ENCODE measurements at places on chromosomes 2 and 18. TPM values are rescaled to one million over a fixed set of nuclear protein-coding genes. Genes with fewer than 3 reads are reported as not detected.

The MYL1 gene
- total RNA-seq: not detected

The LINC00305 gene
- not detected for total RNA-seq

The CCDC142 gene
- 8.4 TPM for total RNA-seq

DNA sequence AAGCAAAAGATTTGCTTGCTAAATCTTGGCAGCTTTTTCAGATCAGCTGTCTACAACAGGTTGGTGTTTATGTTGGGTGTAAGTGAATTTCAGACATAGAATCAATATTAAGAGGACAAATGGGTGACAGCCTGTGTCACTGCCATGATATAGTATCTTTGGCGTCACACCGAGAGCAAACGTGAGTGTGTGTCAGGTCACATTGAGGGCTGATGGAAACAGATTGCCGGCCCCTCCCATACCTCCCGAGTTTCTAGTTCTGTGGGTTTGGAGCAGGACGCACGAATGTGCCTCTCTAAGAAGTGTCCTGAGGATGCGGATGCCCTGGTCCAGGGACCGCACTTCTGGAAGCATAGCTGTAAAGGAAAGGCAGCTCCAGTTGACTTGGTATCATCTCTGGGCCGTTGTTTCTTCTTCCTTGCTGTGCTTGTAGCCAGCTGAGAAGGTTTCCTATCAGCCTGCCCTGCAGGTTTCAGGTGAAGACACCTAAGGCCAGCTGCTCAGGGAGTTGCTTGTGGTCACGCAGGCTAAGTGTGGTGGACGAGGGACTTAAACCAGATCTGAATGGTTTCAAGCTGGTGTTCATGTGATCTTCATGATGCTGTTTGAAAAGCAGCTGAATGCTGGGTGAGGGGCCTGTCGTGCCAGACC lies 6.4 kb downstream of the AGAP1 start:
- no peak for DNase-seq
- no peaks in the 10 kb centered on the region for H3K36me3 ChIP-seq
- no peaks in the 10 kb centered on the region for H3K27me3 ChIP-seq

DNA sequence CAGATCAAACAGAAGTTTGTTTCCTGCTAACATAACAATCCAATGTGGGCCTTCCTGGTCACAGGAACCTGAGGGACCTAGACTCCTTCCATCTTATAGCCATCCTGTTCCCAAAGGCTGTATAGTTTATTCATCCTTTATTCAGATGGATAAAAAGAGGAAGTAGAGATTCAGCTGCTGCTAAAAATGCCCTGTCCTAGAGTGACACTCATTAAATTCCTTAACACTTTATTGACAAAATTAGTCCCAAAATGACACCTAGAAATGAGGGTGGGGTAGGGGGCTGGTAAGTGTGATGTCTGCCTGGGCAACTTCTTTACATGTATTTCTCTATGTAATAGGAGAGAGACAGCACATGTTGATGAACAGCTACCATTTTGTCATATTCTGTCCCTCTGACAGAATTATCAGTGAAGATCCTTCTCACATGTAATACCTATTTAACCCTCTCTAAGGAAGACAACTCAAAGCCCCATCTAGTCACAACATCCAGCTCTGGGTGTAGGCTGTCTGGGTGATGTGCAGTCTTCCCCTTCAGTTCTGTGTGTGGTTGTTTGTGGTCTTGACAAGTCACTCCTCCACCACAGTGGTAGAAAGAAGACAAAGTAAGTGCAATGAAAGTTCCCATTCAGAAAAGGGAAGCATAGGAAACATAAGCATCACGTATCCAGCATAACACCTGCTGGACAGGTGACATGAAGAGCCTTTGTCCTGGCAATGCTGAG lies 253.9 kb upstream of the CNTNAP5 start:
- DNase-seq: no peak
- no peak overlapping the region for H3K27ac ChIP-seq
- H3K36me3 ChIP-seq: no peaks in the 10 kb centered on the region
- no peak overlapping the region for H3K4me3 ChIP-seq

DNA sequence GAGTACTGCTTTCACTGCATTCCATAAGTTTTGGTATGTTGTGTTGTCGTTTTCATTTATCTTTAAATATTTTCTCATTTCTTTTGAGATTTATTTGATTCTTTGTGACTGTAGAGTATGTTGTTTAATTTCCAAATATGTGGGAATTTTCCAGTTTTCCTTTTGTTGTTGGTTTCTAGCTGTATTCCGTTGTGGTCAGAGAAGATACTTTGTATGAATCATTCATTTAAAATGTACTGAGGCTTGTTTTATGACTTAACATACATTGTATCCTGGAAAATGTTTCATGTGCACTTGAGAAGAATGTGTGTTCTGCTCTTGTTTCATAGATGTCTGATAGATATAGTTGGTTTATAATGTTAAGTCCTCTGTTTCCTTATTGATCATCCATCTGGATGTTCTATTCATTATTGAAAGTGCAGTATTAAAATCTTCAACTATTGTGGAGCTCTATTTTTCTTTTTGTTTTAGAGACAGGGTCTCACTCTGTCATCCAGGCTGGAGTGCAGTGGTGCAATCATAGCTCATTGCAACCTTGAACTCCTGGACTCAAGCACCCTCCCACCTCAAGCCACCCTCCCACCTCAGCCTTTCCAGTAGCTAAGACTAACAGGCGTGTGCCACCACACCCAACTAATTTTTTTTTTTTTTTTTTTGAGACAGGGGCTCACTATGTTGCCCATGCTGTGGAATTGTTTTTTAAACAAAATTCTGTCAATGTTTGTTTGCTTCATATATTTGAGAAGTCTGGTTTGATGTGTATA lies 96.8 kb downstream of the TAF4B start:
- no peak overlapping the region for H3K27ac ChIP-seq
- no peaks in the 10 kb centered on the region for H3K36me3 ChIP-seq
- DNase-seq: peak; percentile 56
- H3K4me3 ChIP-seq: no peak overlapping the region
- H3K4me1 ChIP-seq: no peaks in the 10 kb centered on the region

DNA sequence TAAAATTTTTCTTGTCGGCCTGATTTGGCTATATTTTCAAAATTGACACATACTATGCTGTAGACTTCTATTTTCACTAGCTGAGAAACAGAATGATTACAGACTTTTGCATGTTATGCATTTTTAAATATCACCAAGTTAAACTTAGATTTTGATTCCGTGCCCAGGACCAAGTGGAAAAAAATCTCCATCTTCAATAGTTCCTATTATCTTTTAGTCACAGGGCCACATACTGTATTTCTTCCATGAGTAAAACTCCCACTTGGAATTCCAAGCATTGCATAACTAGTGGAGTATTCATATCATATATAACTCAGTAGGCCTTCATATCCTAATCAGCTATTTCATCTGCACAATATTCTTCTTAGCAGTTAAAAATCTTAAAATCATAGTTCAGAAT lies 470.9 kb downstream of the ARHGAP15 start:
- no peaks in the 10 kb centered on the region for H3K36me3 ChIP-seq
- H3K4me3 ChIP-seq: no peak overlapping the region
- no peaks in the 10 kb centered on the region for H3K4me1 ChIP-seq

The CFAP210 gene
- not detected for total RNA-seq

GRCh38 chr18:13137670-13138419 lies 80.7 kb upstream of the LDLRAD4 start:
- DNase-seq: peak; percentile 8
- H3K4me1 ChIP-seq: no peaks in the 10 kb centered on the region
- H3K4me3 ChIP-seq: no peak overlapping the region
- peaks cover 3% of the 10 kb centered on the region for H3K27me3 ChIP-seq
- H3K27ac ChIP-seq: no peak overlapping the region
- no peaks in the 10 kb centered on the region for H3K36me3 ChIP-seq

DNA sequence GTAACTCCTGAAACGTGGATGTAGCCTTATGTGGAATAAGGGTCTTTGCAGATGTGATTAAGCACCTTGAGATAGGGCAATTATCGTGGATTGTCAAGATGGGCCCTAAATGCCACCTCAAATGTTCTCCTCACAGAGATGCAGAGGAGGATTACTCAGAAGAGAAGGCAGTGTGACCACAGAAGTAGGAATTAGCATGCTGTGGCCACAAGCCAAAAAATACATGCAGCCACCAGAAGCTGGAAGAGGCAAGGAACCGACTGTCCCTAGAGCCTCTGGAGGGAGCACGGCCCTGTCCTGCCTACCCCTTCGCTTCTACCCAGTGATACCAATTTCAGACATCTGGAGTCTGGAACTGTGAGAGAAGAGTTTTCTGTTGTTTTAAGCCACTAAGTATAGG lies 47.3 kb upstream of the MGAT5 start:
- peaks cover 19% of the 10 kb centered on the region for H3K4me1 ChIP-seq
- DNase-seq: peak; percentile 66
- no peak overlapping the region for H3K4me3 ChIP-seq
- no peak overlapping the region for H3K27ac ChIP-seq

Data from IMR-90 (cell line).